ENCODE measurements at places on chromosomes 4 and X. TPM values are rescaled to one million over a fixed set of nuclear protein-coding genes. Genes with fewer than 3 reads are reported as not detected.

SPIN3 gene
- 24.0 TPM for total RNA-seq

NKX3-2 gene
- total RNA-seq: 0.12 TPM

FAM149A gene
- total RNA-seq: 0.46 TPM

C4orf50 gene
- total RNA-seq: not detected

PAK3 gene
- total RNA-seq: 73.3 TPM

GUCY1B1 gene
- 1.1 TPM for total RNA-seq

TSPAN7 gene
- 77.5 TPM for total RNA-seq

F9 gene
- not detected for total RNA-seq

CSAG1 gene
- total RNA-seq: not detected

AMOT gene
- total RNA-seq: 0.98 TPM

FAM47E gene
- total RNA-seq: 0.78 TPM
